ENCODE measurements at places on chromosomes 11 and 22.

GRCh38 chr11:79950172-79950571, 509.3 kb upstream of the TENM4 start:
- no peak for DNase-seq

GRCh38 chr11:83047515-83048225, 24.0 kb downstream of the RAB30 start:
- DNase-seq, result no peak

DNA sequence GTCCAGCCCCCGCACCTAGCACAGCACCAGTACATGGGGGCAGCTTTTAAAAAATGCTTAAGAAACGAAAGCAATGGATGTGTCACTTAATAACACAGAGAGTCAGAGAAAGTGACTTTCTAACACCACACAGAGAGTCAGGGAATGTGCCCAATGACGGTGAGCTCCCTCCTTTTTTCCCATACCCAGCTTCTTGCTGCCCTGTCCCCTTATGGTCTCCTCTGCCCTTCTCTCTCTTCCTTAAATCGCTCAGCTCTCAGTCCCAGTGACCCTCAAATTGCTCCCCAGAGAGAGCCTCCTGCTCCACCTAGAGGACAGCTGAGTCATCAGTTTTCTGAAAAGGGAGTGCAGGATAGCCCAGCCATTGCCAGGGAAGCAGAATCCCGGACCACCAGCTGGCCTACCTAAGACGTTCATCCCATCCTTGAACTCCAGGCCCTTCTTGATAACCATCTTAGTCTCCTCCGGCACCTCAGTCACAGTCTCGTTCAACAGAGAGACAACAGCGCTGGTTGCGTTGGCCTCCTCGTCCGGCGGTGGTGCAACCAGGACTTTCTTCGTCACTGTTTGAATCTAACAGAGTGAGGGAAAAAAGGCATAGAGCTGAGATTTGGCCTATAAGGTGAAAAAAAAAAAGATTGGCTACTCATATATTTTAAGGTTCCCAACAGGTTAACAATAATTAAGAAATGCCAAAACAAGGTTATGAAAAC, 113.5 kb downstream of the SLC1A2 start:
- no peak for DNase-seq

- no peak for DNase-seq
Measured at GRCh38 chr22:26432619-26433311, 3.7 kb downstream of the ASPHD2 start.

DNA sequence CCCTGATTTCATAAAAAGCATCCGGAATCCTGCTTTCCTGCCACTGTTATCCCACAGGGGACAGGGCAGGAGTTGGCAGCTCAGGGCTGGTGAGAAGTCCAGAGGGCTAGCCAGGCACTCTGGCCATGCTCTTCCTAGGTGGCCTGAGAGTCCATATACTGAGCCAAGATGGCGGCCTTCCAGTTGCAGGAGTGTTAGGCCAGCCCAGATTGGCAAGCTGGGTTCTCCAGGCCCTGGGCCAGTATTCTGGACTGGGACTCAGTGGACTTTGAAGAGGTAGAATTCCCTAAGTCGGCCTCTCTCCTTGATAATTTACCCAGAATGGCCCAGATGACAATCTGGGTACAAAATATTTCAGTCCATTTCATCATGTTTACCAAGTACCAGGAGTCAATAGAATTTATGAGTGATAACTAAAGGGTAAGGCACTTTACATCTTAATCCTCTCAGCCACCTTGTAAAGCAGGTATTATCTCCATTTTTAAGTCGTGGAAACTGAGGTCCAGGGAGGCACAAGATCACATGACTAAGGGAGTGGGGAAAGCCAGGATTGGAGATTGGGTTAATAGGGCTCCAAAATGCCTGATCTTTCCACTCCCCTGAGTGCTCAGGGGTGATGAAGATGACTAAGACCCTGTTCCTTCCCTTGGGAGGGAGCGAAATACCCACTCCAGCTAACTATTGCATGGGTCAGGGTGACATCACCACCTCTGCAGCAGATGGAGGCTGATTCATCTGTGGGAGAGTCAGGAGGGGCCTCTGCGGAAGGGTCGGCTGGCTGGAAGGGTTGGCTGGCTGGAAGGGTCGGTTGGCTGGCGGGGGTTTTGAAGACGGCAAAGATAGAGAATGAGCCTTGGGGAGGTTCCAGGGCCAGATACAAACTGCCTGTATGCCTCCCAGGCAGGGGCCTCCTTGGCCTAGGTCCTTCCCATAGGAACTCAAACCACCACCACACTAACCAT, 1.2 kb upstream of the MICALL1 start:
- peak; percentile 90 for DNase-seq

DNA sequence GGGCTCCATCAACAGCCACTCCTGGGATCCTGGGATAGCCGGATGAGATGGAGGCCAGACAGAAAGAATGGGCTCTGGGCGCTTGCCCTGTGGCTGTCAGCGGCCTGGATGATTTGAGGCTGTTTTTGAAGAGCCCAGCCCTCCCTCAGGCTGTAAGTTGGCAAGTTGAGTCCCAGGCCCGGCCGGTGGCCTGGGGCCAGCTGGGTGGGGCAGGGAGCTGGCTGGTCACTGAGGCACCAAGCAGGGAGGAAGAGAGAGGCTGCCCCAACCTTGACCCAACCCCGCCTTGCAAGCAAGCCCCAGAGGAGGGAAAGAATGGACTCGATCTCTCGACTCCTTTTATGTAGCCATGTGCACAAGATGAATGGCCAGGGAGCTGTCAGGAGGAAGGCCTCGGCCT, 34.9 kb downstream of the RIBC2 start:
- DNase-seq, result no peak

DNA sequence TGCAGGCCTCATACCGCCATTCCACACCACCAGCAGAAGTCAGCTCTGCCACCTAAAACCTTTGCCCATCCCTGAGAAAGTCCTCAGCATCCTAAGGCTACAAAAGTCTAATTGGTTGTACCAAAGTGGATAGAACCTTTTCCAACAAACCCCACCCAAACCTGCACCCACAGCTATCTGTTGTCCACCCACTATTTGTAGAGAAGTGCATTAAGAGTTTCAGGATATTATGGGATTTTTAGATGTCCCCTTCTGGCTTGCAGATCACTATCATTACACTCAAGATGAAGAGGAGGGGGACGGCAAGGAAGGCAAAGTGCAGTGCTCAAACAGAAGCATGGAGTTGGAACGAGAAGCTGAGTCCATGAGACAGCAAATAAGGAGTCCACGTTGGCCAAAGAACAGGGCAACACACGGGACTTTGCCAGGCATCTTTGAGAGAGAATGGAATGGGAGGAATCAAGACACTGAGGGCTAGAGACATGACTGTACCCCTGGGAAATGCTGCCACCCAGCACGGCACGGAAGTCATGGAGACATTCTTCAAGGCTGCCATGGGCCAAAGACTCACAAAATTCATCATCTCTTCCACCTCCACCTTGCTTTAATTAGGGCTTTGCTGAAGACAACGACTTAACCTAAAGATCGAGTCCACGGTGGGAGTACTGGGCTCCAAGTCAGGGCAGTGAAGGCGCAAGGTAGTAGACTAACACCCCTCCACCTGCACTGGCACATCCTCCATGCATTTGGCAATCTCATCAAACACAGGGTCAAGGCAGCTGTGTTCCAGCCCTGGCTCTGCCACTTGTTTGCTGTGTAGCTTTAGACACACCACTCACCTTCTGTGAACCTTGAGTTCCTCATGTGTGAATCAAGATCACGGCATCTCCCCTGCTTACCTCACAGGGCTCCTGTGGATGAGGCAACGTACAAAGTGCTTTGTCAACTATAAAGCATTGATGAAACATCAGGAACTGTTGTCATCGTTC, 112.9 kb upstream of the TMEM45B start:
- no peak for DNase-seq

GRCh38 chr11:118090545-118091162, 3.9 kb upstream of the SMIM35 start:
- DNase-seq, result no peak

DNA sequence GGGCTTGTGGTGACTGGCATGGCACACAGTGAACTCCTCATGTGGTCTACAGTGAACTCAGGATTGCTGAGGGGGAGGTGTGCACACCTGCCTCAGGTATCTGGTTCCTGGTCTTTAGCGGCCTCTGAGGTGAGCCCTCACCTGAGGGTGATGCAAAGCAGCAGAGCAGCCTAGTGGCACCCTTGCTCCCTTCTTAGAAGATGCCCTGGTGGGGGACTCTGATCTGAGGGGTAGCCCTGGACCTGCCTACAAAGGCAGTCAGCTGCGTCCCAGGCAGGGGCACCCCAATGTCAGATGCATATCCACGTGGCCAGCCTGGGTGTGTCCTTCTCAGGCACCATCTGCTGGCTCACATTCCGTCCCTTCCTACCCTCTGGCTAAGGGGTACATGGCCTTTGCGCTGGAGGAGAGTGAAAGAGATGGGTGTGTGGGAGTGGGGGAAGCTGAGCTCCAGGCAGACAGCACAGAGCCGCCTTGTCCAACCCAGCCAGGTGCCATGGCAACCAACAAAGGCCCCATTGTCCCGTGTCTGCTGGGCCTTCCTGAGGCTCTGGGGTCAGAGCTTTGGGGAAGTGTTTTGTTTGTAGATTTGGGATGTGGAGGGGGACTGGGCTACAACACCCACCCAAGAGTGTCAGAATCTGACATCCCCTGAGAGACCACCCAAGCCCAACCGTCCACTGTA, 5.8 kb downstream of the PLEKHB1 start:
- DNase-seq, result no peak

GRCh38 chr11:62048100-62048499, 75.7 kb upstream of the INCENP start:
- DNase-seq, result no peak

GRCh38 chr11:111452146-111452545, 60.0 kb downstream of the BTG4 start:
- peak; percentile 31 for DNase-seq

DNA sequence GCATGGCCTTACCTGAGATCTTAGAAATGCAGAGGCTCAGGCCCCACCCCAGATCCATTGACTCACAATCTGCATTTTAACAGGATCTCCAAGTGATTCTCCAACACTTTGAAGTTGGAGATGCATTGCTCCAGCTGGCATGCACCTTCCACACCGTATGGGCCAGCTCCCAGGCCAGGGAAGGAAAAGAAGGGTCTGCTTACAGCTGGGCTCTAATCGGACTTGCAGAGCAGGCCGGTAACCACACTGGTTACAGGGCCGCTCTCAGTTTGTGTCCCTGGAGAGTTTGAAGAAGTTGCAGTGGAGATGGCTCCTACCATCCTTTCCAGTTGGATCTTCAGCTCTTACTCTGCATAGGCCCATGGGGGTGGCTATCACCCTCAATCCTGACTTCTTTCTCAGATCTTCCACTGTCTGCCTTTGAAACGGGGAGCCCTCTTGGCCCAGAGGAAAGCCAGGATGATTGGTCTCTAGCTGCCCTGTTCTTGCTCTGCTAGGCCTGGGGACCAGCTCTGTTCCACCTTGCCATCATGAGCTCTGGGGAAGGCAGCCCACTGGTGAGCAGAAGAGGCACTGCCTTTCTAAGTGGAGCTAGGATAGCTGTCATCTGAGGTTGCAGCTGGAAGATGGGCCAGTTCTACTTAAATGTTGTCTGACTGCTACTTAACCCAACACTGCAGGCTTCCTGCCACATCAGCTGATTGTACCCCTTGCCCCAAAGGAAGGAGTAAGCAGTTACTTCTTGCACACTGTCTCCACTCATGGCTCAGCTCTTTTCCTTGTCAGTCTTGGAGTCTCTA, 105.6 kb upstream of the NAV2 start:
- DNase-seq, result no peak

DNA sequence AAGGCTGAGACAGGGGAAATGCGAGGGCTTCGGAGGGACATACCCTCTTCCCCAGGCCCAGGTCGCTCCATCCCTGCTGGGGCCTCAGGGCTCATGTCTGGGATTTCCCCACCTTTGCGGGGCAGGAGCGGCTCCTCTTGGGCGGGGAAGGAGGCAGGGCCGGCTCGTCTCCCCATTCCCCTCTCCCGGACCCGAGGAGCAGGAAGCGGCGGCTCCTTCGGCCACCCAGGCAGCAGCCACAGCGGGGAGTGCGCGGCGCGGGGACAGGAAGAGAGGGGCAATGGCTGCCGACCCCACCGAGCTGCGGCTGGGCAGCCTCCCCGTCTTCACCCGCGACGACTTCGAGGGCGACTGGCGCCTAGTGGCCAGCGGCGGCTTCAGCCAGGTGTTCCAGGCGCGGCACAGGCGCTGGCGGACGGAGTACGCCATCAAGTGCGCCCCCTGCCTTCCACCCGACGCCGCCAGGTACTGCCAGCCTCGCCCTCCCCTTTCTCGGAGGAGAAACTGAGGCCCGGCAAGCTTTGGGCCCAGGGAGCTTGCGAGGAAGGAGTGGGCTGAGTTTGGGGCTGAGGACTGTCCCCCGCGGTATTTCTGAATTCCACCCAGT, at the start of gene ANKK1:
Gene ANKK1 (plus strand): TSS at position 175 of the 607 bp plus-strand sequence. CDS start 106 bp downstream, at position 281.
- DNase-seq, result no peak

GRCh38 chr11:65496304-65497140, 2.3 kb upstream of the MALAT1 start:
- DNase-seq, result no peak

DNA sequence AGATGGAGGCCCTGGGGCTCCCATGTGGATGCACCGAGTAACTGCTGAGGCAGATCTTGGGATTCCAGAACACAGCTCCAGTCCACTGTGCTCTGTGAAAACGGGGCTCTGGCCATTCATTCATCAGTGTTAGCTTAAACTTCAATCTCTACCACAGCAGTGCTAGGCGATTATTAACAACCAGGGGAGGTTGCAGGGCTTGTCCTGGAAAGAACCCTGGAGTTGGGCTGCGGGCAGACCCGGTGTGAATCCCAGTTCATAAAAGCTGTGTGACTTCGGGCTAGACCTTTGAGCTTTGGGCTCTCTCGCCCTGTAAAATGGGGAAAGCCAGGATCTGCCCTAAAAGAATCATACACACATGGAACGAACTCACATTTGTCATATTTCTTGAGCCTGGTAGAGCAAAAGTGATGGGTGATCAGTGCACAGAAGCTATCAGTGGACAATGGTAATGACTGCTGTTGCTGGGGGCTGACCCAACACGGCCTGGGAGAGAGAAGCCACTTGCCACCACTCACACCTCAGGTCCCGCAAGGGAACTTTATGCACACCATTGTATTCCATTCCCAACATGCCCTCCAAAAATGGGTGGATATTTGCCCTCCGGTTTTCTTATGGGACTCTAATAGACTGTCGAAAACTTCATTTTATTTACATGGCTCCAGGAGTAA, 15.6 kb upstream of the CRYBB3 start:
- no peak for DNase-seq

GRCh38 chr11:116928102-116928777, 90.8 kb upstream of the APOA1 start:
- DNase-seq, result no peak

- DNase-seq, result no peak
Measured at GRCh38 chr11:59076876-59077571, 9.1 kb upstream of the GLYATL1B start.

DNA sequence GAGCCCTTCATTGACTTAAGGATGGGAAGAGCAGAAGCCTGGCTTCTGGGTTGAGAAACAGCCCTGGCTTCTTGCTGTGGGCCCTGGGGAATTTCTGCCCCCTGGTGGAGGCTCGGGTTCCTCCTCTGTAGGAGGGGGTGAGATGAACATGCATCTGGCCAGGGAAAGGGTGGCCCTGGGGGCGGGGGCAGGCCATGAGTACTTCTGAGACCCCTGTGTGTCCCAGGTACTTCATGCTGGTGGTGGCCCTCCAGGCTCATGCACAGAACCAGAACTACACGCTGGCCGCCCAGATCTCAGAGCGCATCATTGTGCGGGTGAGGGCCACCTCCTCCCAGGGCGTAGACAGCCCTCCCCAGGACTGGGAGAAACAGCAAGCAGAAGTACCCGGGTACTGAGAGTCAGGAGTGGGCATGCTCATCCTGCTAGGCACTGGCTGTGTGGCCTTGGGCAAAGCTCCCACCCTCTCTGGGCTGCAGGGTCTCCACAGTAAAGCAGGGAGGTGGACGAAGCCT, 15.8 kb downstream of the TMEM258 start:
- no peak for DNase-seq

- no peak for DNase-seq
Measured at GRCh38 chr11:7540830-7541555, 27.2 kb downstream of the PPFIBP2 start.

Measured in AG04449 (cell line).